Posterior cingulate gyrus (tissue), 11 donors: ENCODE measurements at places on chromosomes 2 and 18.

DNA sequence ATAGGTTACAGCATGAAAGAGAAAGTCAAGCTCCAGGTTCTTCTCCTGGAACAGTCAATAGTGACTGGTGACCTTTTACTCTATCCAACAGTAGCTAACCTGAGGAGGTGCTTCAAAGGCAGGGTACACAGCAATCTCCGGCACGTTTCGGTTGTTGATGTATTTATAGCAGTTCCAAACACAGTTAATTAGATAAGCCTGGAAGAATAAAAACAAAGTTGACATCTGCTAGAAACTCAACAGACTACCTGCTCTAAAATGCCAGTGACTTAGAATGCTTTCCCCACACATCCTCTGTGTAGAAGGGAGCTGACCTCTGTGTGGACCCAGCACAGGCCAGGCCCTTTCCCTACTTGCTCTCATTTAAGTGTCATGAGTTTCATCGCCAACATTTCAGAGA, 17.2 kb downstream of the LAPTM4A start:
- no peak for DNase-seq

DNA sequence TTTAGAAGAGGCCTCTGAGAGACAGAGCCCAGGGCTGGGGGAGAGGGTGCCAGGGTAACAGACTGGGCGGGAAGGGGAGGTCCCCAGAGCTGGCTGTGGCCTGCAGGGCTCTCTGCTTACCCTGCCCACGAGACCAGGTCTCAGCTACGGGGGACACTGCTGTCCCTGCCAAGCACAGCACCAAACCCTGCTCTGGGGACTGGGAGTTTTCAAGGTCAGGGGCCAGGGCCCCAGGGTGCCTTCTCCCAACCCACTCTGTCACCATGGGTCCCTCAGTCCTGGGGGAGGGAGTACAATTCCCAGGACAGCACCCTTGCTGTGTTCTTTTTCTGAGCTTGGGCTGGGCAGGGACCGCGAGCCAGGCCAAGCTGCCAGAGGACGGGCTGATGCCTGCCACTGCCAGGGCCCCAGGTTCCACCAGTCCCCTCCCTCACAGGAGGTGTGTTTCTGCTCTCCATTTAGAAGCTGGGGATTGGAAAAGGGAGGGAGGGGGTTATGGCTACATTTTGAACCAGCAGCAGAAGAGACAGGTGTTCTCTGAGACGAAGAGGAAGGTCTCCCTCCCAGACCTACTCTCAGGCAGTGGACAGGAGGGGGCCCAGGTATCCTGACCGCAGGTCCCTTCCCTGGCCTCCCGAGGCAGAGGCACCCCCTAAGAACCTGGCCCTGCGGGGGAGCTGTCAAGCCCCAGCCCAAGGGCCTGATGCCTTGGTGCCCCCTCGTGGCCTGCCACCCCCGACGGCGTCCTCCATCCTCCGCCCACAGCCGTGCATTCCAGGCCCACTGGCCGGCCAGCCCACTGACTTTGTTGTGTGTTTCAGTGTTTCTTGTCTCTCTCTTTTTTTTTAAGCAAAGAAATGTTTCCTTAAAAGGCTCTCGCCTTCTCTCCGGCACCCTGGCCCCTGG, 80.4 kb downstream of the TNS1 start:
- no peak for DNase-seq

DNA sequence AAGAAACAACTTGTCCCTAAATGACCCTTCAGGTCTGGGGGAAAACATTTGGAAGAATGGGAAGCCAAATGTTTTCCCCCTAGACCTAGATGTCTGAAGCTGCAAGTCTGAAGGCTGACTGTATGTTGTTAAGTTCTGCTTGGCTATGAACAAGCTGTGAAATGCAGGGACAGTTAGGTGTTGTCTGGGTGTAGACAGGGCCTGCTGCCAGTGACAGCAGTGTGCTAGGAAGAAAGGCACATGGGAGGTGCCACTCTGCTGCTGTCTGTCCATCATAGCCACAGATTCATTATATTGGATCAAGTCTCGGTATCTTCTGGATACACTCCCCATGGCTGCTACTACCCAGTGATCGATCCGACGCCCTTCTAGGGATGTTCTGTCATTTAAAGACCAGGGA, 265.9 kb upstream of the PXDN start:
- DNase-seq: no peak

GRCh38 chr2:24495451-24495850, 4.4 kb downstream of the NCOA1 start:
- no peak for DNase-seq

- DNase-seq: no peak
Observed at GRCh38 chr2:46653539-46653938, 174.2 kb downstream of the TMEM247 start.

GRCh38 chr2:171811245-171811628, 82.8 kb downstream of the SLC25A12 start:
- no peak for DNase-seq

DNA sequence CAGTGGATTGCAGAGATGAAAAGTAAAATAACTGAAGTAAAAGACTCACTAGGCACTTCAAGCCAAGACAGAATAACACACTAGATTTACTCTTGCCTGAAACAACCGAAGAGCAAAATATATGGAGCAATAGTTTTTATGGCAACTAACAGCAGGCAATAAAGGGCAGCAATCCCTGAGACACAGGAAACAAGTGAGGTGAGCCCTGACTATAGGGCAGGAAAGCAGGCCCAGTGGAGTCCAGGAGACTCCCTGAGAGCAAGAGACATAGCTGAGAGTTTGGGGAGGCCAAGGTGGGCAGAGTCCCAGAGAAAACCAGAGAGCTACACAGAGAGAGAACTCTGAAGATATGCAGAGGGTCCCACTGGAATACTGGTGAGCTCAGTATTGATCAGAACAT, 18.8 kb downstream of the FARSB start:
- no peak for DNase-seq

DNA sequence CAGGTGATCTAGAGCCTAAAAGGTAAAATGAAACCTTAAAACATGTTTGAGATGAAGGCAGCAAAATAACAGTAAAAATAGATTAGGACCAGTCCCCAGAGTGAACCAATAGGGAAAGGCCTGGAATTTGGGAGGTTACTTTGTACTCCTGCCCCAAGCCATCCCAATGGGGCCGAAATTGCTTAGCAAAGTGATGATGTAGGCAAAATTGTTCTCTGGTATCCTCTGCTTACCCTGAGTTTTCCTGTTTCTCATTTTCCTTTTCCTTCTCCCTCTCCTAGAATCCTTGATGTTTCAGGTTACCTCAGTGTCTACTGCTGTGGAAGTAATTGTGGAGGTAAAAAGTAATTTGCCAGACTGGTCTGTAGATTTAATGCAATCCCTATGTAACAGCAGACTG, 92.9 kb downstream of the TRABD2A start:
- no peak for DNase-seq

- DNase-seq: no peak
Observed at GRCh38 chr2:136424112-136424511, 306.2 kb upstream of the CXCR4 start.

- no peak for DNase-seq
Observed at GRCh38 chr2:42010743-42011298, 37.0 kb upstream of the PKDCC start.

- DNase-seq: no peak
Observed at GRCh38 chr2:145075454-145076062, 555.6 kb upstream of the ZEB2 start.

DNA sequence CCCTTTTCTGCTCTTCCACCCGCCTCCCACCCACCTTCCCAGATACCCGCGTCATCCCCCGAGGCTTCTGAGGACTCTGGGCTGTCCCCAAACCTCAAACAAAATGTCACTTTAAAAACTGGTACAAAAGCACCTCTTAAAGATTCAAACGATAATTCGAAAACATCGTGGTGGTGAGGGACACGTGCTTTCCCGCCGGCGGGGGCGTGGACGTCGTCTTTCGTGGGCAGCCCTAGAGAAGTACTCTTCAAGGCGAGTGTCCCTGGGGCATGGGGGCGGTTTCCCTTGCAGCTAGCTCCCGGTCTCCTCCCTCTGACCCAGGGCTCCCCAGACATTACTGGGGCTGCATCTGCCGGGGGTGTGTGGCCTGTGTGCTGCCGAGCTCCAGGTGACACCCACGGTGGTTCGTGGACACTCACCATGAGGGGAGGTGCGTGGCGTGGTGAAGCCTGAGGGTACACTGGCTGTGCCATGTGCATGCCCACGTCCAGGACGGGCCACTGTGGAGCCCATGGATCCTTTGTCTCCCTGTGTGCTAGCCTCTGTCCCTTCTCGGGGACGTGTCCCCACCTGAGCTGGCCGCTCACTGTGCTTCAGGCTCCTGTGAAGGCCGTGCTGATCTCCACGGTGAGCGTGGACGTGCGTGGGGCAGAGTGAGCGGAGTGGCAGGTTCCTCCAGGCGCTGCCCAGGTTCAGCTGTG, 117.8 kb downstream of the NFATC1 start:
- DNase-seq: peak; percentile 85

- DNase-seq: no peak
Observed at GRCh38 chr18:9233771-9234440, 97.3 kb downstream of the ANKRD12 start.

DNA sequence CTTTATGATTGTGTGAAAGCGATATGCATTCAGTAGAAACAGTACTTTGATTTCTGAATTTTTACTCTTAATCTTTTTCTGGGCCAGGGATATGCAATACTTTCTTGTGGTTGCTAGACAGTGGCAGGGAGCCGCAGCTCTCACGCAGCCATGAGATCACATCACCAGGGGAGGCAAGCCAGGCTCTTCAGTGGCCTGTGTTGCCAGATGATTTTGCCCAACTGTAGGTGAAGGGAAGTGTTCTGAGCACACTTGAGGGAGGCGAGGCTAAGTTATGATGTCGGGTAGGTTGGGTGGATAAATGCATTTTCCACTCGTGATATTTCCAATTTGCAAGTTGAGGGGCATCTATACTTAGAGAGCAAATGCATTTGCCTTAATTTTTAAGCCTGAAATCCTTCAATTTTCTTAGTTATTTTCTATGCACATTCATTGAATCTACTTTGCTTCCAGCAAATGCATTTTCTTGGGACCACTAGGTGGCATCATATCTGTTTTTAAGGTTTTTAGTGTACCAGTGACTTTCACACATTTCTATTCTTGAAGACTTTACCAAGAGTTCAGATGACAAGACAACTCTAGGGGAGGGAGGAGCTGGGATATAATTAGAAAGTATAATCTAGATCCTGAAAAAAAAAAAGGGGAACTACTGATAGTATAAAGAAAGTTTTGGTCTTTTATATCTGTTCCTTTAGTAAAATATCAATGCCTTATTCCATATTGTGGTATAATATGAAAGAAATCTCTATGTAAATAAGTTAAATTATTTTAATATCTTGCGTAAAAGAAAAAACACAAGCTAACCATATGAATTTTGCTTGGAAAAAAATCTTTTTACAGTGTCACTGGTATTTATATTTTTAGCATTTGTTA, 643.3 kb downstream of the SOCS6 start:
- DNase-seq: no peak

DNA sequence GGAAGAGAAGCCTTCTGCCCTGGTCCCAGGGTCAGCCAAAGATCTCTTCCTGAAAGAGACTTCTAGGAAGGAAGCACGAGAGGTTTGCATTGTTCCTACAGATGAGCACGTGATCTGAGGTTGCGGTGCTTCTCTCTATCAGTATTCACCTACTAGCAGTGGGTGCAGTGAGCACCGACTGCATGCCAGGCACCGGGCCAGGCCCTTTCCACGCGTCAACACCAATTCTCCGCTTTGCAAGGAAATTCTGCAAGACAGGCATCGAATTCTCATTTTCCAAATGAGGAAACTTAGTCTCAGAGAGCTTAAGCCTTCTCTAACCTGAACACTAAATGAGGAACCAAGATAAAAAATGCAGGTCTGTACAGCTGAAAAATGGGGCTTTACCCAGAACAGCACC, 151.5 kb upstream of the MYCN start:
- no peak for DNase-seq

- no peak for DNase-seq
Observed at GRCh38 chr18:59617468-59617932, 79.7 kb downstream of the CCBE1 start.

DNA sequence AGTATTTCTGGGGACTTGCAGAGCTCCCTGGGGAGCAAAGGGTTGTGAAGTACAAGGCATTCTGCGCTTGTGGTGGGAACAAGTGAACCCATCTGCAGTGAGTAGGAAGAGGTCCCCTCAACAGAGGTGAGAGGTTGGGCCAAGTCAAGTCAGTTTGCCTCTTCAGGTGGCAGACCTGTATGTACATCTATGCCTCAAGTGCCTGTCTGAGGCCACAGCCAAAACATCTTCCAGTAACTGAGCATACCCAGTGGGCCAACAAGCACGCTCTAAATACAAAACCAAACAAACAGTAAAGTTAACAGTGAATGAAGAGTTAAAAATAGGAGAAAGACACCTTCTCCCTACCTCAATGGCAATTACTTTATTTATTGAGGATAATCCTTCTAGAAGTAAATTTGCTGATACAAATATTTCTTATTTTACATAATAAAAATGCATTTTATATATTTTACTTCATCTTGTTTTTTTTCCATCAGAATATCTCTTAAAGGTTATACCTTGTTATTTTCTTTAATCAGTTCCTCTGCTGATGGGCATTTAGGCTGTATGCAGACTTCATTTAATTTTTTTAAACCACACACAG, 2.5 kb downstream of the GYPC start:
- no peak for DNase-seq

GRCh38 chr18:48785736-48786454, 164.9 kb downstream of the SMAD7 start:
- no peak for DNase-seq

DNA sequence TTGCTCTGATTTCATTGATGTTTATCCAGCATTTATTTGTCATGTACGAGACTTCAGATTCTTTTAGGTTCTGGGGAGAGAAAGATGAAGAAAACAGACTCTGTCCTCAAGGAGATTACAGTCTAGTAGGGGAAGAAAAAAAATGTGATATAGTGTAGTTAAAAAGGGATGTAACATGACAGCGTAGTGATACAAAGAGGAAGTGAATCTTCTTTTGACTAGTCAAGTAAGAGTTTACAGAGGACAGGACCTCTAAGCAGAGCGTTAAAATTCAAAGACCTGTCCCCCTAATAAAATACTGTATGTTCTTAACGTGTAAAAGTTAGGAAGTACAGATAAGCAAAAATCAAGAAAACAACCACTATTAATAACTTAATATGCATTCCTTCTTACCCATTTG, 47.7 kb downstream of the NCOA1 start:
- DNase-seq: no peak

- no peak for DNase-seq
Observed at GRCh38 chr2:122643725-122644329, 888.4 kb downstream of the TSN start.
